ENCODE measurements at places on chromosomes 16 and 17. TPM values are rescaled to one million over a fixed set of nuclear protein-coding genes. Genes with fewer than 3 reads are reported as not detected.

Gene PRAC1
- not detected for total RNA-seq

Gene PDE6G
- 19.8 TPM for total RNA-seq

Gene FNDC8
- not detected for total RNA-seq

Gene FBXW10B
- 0.44 TPM for total RNA-seq

Gene MVD
- total RNA-seq = 72.3 TPM

Gene NR1D1
- 5.5 TPM for total RNA-seq

Gene PRKCB
- total RNA-seq = 77.8 TPM

Gene KRT25
- total RNA-seq = not detected

Gene PRSS8
- 0.17 TPM for total RNA-seq

Gene TBX4
- total RNA-seq = not detected

Gene PIRT
- not detected for total RNA-seq

Gene TM4SF5
- total RNA-seq = not detected

Gene DPEP3
- total RNA-seq = 0.10 TPM

GRCh38 chr17:55521186-55521585 is 9.9 kb upstream of the SMIM36 start:
- DNase-seq = no peak

DNA sequence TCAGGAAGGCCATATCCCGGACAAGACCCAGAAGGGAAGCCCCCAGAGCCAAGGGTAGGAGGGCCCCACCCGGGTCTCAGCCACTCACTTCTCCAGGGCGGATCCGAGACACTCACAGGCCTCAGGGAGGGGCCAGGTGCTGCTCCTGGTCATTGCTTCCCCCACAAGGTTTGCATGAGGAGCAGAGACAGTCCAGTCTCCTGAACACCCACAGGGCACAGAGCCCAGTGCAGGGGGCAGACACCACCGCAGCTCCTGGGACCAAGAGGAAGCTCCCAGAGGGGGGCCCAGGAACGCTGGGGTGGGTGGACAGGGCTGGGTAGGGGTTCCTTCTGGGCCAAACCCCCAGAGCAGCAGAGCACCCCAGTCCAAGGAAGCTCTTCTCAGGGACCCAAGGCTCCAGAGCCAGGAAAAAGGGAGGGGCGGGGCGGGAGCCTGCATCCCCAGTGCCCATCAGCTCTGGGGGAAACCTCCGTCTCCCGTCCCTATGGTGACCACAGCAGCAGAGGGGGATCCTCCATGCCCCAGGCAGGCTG is 709 bp upstream of the MRPL28 start:
- no peak for DNase-seq

- no peak for DNase-seq
These were observed 84.8 kb downstream of the RPTOR start for GRCh38 chr17:80629298-80630028.

GRCh38 chr16:82470620-82471152 is 156.1 kb upstream of the CDH13 start:
- DNase-seq = no peak

DNA sequence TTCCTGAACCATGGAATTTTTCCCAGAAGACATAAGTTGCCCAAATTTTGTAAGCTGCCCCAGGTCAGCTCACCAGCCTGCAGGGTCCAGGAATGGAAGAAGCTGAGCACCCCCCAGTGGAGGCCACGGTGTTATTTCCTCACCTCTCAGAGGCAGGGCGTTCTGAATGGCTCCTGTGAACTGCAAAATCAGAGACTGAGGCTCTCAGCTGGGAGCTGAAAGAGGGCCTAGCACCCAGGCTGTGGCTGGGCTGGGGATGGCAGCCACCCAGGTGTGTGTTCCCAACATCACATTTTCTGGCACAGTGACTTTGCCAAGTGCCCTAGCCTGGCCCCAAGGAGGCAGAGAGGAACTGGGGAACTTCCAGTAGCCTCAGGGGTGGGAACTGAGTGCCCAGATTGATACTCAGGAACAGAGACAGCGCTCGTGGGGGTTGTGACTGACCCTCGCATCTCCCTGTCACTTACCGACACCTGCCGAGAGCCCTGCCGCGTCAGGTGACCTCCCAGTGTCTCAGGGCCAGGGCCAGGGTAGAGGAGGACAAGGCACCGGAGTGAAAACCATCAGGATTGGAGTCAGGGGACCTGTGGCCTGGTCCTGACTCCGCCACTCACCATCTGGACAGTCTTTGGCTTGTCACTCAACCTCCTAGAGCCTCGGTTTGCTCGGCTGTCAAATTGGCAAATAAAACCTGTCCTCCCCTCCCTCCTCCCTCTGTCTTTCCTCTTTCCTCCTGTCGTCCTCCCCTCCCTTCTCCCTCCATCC is 11.3 kb downstream of the CACNG4 start:
- DNase-seq = no peak

DNA sequence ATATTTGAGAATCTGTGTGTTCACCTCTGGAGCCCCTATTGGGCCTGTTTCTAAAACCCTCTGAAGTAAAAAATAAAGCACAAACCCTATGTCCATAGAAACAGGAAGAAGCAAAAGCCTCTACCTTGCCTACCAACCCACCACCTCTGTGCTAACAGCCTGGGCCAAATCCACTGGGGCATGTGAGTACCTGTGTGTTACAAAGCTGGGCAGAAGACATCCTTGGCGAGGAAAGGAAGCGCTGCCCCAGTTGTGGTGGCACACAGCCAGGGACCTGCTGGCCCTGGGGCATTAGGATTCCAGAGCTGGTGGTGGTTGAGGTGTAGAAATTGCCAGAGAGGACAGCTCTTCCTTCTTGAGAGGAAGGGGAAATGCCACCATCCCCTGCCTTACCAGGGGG is 30.0 kb downstream of the MYO18A start:
- DNase-seq = no peak

DNA sequence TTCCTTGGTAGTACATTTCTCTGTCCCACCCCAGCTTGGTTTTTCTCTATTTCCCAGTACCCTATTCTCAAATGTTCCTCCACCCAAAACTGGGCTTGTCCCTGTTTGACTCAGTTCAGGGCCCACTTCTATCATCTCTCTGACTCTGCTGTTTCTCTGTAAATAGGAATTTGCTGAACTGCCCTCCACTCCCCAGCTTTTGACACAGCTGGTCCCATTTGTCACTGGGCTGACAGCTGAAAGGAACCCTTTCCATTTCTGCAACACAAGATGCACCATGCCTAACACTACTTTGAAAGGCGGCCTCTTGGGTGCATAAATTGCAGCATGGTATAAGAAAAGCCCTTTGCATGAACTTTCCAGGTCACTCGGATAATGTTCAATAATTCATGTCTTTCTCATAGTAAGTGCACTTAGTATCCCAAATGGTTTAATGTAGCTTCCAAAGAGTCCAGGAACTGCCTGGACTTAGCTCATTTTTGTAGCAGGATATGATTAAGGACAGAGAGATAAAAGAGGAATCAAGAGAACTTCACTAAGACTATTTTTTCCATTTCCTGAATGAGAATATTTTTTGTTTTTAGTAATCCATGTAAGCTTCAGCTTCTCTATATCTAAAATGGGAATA is 256.7 kb downstream of the CDH11 start:
- DNase-seq = no peak

GRCh38 chr16:48128769-48129168 is 27.0 kb downstream of the ABCC12 start:
- DNase-seq = no peak

- no peak for DNase-seq
These were observed 40.6 kb upstream of the CDH5 start for GRCh38 chr16:66325717-66326376.

- peak; percentile 57 for DNase-seq
These were observed 24.1 kb upstream of the IL21R start for GRCh38 chr16:27377666-27378485.

DNA sequence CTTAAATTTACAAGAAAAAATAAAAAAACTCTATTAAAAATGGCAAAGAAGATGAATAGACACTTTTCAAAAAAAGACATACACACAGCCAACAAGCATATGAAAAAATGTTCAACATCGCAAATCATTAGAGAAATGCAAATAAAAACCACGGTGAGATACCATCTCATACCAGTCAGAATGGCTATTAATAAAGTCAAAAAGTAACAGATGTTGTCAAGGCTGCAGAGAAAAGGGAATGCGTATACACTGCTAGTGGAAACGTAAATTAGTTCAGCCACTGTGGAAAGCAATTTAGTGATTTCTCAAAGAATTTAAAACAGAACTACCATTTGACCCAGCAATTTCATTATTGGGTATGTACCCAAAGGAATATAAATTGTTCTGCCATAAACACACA is 31.4 kb downstream of the CAPNS2 start:
- no peak for DNase-seq

- peak; percentile 60 for DNase-seq
These were observed 593 bp upstream of the WDR45B start for GRCh38 chr17:82648742-82649331.

- no peak for DNase-seq
These were observed 771 bp downstream of the MSRB1 start for GRCh38 chr16:1942047-1942809.

- DNase-seq = no peak
These were observed 2.1 kb upstream of the MMP2 start for GRCh38 chr16:55476625-55477533.

- no peak for DNase-seq
These were observed 115.4 kb downstream of the AXIN2 start for GRCh38 chr17:65446043-65446442.

GRCh38 chr17:49497148-49498028 is 2.3 kb downstream of the NGFR start:
- no peak for DNase-seq

GRCh38 chr16:23852794-23853562 is 17.2 kb downstream of the PRKCB start:
- DNase-seq = no peak

- no peak for DNase-seq
These were observed 6.2 kb upstream of the CYB561 start for GRCh38 chr17:63452046-63452961.

- no peak for DNase-seq
These were observed 25.4 kb upstream of the ITGB4 start for GRCh38 chr17:75695830-75696271.

DNA sequence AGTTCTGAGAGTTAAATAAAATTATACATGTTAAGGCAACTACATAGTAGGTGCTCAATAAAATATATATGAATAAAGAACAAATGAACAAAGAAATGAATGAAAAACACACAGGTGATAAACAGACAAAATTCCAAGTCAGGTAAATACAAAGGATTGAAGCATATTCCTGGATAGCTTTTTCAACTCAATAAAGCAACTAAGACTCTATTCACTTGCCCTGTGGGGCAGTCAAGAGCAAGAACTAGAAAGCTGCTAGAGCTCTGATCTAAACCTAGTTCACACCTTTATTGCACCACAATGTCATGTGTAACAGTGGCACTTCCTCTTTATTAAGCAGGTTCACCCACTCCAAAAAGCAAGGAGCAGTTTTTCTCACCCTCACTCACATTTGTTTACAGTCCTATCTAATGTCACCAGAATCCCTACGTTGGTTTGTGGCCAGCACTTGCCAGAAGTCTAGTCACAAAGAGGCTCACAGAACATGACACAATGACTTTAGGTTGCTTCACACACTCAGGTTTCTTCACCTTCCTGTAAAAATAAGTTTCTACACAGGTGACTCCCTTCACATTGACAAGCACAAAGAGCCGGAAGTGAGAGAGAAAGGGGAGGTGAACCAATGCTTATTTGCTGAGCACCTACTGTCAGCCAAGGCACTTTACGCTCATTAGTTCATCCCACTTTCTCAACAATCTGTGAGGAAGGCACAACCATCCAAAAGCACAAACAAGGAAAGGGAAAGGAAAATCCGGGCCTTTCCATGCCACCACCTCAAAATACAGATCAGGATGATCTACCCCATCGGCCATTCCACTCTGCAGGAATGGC is 70.8 kb downstream of the XPO6 start:
- DNase-seq = peak; percentile 87

- no peak for DNase-seq
These were observed 55.8 kb downstream of the MYH10 start for GRCh38 chr17:8574687-8575086.

DNA sequence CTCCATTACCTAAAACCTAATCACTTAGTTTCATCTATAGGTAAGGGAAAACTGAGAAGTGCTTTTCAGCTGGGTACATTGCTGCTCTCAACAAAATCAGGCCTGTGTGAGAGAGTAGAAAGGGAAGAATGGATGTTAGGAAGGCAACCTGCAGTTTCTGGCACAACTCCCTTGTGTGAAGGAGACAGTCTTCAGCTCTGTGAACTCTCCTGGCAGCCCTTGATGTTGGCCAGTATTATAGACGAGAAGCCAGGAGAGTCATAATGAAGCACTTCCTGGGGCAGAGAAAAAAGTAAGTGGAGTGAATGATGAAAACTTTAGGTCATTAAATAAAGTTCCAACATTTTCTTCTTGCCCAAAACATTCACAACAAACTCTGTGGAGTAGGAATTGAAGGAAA is 260.1 kb downstream of the IRX3 start:
- no peak for DNase-seq

- peak; percentile 88 for DNase-seq
These were observed 133.7 kb downstream of the RAB11FIP4 start for GRCh38 chr17:31524926-31525800.

DNA sequence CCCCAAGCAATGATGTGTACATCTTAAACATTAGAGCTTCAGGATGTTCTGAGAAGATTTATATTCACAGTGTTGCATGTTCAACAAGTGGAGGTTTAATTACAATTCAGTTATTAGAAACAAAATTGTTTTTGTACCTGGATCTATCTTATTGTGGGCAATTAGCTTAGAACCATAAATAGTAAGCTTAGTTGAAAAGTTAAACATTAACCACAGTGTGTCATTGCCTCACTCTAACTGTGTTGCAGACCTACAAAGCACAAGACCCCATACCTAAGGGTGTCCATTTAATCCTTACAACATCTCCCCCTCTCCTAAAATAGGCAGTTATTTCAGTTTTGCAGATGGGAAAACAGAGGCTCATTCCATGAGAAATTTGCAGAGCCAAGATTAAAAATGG is 632.0 kb upstream of the SOX9 start:
- DNase-seq = no peak

GRCh38 chr17:30363715-30364202 is 15.0 kb upstream of the CPD start:
- peak; percentile 80 for DNase-seq

DNA sequence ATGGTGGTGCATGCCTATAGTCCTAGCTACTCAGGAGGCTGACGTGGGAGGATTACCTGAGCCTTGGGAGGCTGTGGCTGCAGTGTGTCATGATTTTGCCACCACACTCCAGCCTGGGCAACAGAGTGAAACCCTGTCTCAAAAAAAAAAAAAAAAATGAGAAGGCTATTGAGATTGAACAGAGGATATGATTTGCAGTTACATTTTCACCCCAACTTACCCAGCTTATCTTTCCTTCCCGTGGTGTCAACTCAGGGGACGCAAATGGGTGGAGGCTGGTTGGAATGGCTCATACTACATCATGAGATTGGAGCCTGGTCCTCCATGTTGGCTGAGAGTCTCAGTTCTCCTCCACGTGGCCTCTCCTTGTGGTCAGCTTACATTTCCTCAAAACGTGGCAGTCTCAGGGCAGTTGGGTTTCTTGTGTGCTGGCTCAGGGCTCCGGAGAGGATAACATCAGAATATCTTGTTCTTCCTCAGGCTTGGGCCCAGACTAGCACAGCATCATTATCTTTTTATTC is 17.2 kb upstream of the NSMCE1 start:
- DNase-seq = no peak

GRCh38 chr16:50704245-50704644 is 10.8 kb downstream of the NOD2 start:
- DNase-seq = no peak
